ENCODE measurements at places on chromosomes 12 and 14.

- H3K27ac ChIP-seq, result no peak overlapping the region
- H3K27me3 ChIP-seq, result no peaks in the 10 kb centered on the region
- H3K4me1 ChIP-seq, result peaks cover 4% of the 10 kb centered on the region
- DNase-seq, result no peak
- peaks cover 73% of the 10 kb centered on the region for H3K36me3 ChIP-seq
Observed at GRCh38 chr12:113306382-113306781, 28.5 kb downstream of the SLC8B1 start.

- no peaks in the 10 kb centered on the region for H3K27me3 ChIP-seq
- H3K4me1 ChIP-seq, result no peaks in the 10 kb centered on the region
- no peaks in the 10 kb centered on the region for H3K36me3 ChIP-seq
- no peak overlapping the region for H3K27ac ChIP-seq
- no peak overlapping the region for H3K4me3 ChIP-seq
Observed at GRCh38 chr12:77949943-77950342, 119.2 kb downstream of the NAV3 start.

DNA sequence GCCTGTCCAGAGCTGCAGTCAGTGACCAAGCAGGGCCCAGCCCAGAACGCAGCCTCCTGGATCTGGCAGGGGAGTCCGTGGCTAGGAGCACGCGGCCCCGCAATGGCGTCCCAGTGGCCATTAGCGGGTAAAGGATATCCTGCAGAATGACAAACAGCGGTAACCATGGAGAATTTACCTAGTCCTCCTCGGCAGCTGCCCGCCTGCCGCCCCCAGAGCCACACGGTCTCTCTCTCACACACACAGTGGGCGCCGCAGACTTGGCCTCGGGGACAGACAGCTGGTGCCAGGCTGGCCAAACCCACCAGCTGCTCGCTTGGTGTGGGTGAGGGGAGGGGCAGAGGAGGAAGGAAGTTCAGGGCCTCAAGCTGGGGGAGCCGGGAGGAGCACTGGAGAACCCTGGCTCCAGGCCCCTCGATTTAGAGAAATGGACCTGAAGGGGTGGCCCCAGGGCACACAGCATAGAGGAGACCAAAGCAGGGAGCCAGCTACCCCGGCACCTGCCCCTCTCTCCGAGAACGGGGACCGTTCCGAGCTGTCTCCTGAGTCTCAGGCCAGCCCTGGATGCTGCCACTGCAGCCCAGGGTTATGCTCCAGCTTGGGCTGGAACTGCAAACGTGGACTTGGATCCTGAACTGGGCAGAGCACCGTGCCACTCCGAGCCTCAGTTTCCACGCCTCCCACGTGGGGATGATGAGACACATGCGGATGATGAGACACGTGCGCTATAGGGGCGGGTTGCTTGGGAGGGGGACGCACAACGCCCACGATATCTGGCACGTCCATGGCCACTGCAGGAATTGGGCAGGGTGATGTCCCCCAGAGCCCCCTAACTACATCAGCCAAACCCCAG is 3.4 kb downstream of the CDK2AP1 start:
- H3K27me3 ChIP-seq, result no peaks in the 10 kb centered on the region
- peaks cover 30% of the 10 kb centered on the region for H3K4me1 ChIP-seq
- no peak overlapping the region for H3K27ac ChIP-seq
- no peak for DNase-seq
- peaks cover 43% of the 10 kb centered on the region for H3K36me3 ChIP-seq

DNA sequence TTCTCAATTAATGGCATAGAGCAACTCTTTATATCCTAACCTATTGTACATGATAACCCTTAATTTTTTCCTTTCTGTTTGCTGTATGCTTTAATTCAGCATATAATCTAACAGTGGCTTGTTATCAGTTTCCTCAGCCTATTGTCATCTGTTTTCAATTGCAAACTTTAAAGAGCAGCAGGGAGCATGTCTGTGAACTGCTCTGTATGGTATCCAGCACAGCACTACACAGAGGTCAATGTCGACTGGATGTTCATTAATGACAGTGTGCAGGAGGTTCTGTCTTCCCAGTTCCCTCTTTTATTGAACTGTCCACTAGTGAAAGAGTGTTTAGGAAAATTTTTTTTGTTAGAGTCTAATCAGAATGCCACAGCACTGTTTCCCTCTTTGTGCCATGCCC is 609.1 kb downstream of the SOX5 start:
- no peak overlapping the region for H3K4me3 ChIP-seq
- no peak for DNase-seq
- H3K27me3 ChIP-seq, result no peaks in the 10 kb centered on the region
- H3K36me3 ChIP-seq, result no peaks in the 10 kb centered on the region
- H3K4me1 ChIP-seq, result no peaks in the 10 kb centered on the region

GRCh38 chr12:11786638-11787365 is 137.3 kb downstream of the ETV6 start:
- peaks cover 71% of the 10 kb centered on the region for H3K4me1 ChIP-seq
- peak overlapping the region; percentile 71 for H3K27ac ChIP-seq
- no peaks in the 10 kb centered on the region for H3K27me3 ChIP-seq
- DNase-seq, result peak; percentile 1
- no peak overlapping the region for H3K4me3 ChIP-seq
- peaks cover 15% of the 10 kb centered on the region for H3K36me3 ChIP-seq

DNA sequence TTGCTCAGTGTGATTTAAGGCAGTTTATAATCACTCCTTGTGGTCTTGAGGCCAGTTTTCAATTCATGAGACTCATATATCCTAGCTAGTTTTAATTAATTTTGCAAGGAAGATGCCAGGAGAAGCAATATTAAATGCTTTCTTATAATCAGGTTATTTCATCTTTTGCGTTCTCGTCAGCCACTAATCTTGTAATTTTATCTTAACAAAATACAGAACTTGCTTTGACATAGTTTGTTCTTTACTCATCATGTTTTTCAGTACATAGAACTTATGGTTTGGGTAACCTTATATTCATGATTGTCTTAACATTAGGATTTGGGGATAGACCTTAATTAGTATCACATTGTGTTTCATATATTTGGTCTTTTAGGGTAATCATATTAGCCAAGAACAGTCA is 76.0 kb downstream of the LIN52 start:
- peaks cover 8% of the 10 kb centered on the region for H3K36me3 ChIP-seq
- no peak for DNase-seq
- no peaks in the 10 kb centered on the region for H3K4me1 ChIP-seq
- no peak overlapping the region for H3K27ac ChIP-seq

- DNase-seq, result no peak
- H3K4me1 ChIP-seq, result peaks cover 7% of the 10 kb centered on the region
- peaks cover 54% of the 10 kb centered on the region for H3K36me3 ChIP-seq
- H3K4me3 ChIP-seq, result no peak overlapping the region
- no peaks in the 10 kb centered on the region for H3K27me3 ChIP-seq
Observed at GRCh38 chr14:100298551-100299237, 7.5 kb downstream of the SLC25A29 start.

GRCh38 chr12:12999271-12999958 is 650 bp downstream of the HEBP1 start:
- H3K4me3 ChIP-seq, result no peak overlapping the region
- DNase-seq, result no peak
- no peaks in the 10 kb centered on the region for H3K36me3 ChIP-seq
- H3K27ac ChIP-seq, result no peak overlapping the region

GRCh38 chr12:1403417-1403816 is 191.0 kb downstream of the FBXL14 start:
- no peak overlapping the region for H3K4me3 ChIP-seq

- no peaks in the 10 kb centered on the region for H3K36me3 ChIP-seq
- no peak for DNase-seq
- no peaks in the 10 kb centered on the region for H3K4me1 ChIP-seq
- H3K27me3 ChIP-seq, result peaks cover 7% of the 10 kb centered on the region
Observed at GRCh38 chr12:3326850-3327780, 163.9 kb upstream of the PRMT8 start.

- H3K27me3 ChIP-seq, result no peaks in the 10 kb centered on the region
- no peak for DNase-seq
- no peaks in the 10 kb centered on the region for H3K4me1 ChIP-seq
- no peak overlapping the region for H3K27ac ChIP-seq
- H3K36me3 ChIP-seq, result no peaks in the 10 kb centered on the region
- H3K4me3 ChIP-seq, result no peak overlapping the region
Observed at GRCh38 chr12:25524366-25524765, 28.7 kb downstream of the LMNTD1 start.

GRCh38 chr14:91723501-91723900 is 8.4 kb downstream of the CATSPERB start:
- H3K4me3 ChIP-seq, result no peak overlapping the region
- H3K27me3 ChIP-seq, result no peaks in the 10 kb centered on the region
- DNase-seq, result no peak
- H3K4me1 ChIP-seq, result peaks cover 23% of the 10 kb centered on the region
- no peaks in the 10 kb centered on the region for H3K36me3 ChIP-seq

- no peaks in the 10 kb centered on the region for H3K4me1 ChIP-seq
- H3K4me3 ChIP-seq, result no peak overlapping the region
- peaks cover 64% of the 10 kb centered on the region for H3K27me3 ChIP-seq
- H3K27ac ChIP-seq, result no peak overlapping the region
- no peak for DNase-seq
Observed at GRCh38 chr14:23171222-23171975, 12.1 kb downstream of the SLC7A8 start.

DNA sequence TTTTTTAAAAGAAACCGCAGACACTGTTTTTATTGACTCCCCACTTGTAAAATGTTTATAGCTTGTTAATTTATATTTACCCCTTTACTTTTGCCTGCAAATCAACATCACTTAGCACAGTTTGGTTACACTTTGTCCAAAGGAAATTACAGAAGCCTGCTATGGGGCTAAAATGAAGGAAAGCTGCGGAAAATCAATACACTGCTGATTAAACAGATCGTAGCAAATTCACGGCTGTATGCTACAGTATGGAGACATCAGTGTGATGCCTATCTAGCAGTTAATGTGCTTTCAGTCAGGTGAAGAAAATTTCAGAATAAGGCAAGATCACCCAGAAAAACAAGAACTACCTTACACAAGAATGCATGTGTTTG is 110.0 kb downstream of the FOXG1 start:
- H3K4me3 ChIP-seq, result no peak overlapping the region
- no peaks in the 10 kb centered on the region for H3K27me3 ChIP-seq
- H3K27ac ChIP-seq, result no peak overlapping the region
- no peak for DNase-seq
- H3K4me1 ChIP-seq, result no peaks in the 10 kb centered on the region

DNA sequence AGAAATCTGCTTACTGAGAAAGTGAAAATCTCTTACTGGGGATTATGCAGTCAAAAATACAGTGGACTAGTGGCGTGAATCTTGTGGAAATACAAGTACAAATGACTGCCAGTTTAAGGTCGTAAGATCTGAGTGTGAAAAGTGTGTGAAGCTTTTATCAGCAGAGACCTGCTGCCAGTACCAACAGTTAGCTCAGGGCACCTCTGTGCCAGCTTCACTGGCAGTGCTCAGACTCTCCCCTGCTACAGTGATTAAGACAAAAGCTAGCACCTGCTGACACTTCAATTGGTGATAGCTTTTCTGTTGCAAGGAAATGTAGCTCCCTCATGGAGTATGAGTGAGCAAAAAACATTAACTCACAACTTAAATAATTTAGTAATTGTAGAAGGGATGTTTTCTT is 185.1 kb downstream of the ANO6 start:
- no peak overlapping the region for H3K27ac ChIP-seq
- no peaks in the 10 kb centered on the region for H3K4me1 ChIP-seq
- DNase-seq, result no peak

DNA sequence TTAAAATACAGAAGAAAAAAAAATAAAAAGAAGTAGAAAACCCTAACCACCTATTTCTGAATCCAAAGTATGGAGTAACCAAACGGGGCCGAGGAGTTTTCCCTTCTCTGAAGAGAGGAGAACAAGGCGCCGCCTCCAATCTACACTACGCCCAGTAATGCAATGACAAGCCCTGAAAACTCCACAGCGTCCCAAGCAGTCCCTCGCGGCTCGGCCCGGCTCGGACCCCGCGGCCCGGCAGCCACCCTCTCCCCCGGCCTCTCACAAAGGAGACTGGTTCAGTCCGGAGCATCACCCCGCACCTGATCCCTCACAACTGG is 371 bp downstream of the CHD8 start:
- peaks cover 35% of the 10 kb centered on the region for H3K4me1 ChIP-seq
- H3K36me3 ChIP-seq, result peaks cover 15% of the 10 kb centered on the region
- H3K4me3 ChIP-seq, result peak overlapping the region; percentile 85
- peak overlapping the region; percentile 79 for H3K27ac ChIP-seq

DNA sequence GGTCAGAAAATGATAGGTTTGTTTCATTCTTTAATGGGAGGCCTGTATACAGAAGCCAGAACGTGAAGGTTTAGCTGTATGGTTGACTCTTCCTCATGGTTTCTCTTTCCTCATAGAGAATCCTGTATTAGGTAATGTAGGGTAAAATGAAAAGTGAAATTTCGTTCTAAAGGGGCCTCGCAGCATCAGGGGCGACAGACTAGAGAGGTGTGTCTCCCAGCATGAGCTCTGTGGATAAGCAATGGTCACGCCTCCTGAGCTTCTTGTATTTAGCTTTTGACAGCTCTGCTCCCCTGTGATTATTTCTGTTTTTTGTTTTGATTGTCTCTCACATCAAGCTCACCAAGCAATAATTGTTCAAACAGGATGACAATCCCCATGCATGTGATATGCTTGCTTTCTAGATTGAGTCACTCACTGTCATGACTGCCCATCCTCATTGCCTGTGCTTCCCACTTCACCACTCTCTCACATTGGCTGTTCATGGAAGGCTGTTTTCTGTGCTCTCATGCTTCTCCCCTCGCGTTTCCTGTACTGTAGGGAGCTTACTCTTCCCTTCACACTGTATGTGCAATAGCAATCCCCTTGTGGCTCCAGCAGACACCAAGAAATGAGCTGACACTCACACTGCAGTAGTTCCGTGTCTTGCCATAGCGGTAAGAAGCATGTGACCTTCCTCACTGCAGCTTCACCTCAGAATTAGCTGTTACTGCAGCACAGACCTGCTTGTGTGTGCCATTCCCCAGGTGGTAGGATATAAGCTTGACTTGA is 44.0 kb downstream of the RAD52 start:
- H3K27me3 ChIP-seq, result no peaks in the 10 kb centered on the region
- no peaks in the 10 kb centered on the region for H3K4me1 ChIP-seq
- peaks cover 98% of the 10 kb centered on the region for H3K36me3 ChIP-seq

- H3K36me3 ChIP-seq, result no peaks in the 10 kb centered on the region
- no peak for DNase-seq
- no peak overlapping the region for H3K4me3 ChIP-seq
- no peak overlapping the region for H3K27ac ChIP-seq
- no peaks in the 10 kb centered on the region for H3K27me3 ChIP-seq
Observed at GRCh38 chr14:70811578-70811977, 2.3 kb upstream of the MAP3K9 start.

GRCh38 chr12:54526812-54527630 is 22.4 kb upstream of the PDE1B start:
- no peak overlapping the region for H3K27ac ChIP-seq
- H3K36me3 ChIP-seq, result peaks cover 98% of the 10 kb centered on the region
- no peaks in the 10 kb centered on the region for H3K27me3 ChIP-seq
- DNase-seq, result peak; percentile 42

GRCh38 chr12:52686063-52686462 is 5.9 kb upstream of the KRT1 start:
- H3K36me3 ChIP-seq, result no peaks in the 10 kb centered on the region
- no peaks in the 10 kb centered on the region for H3K4me1 ChIP-seq
- peaks cover 16% of the 10 kb centered on the region for H3K27me3 ChIP-seq
- H3K4me3 ChIP-seq, result no peak overlapping the region
- no peak for DNase-seq
- H3K27ac ChIP-seq, result no peak overlapping the region

GRCh38 chr12:95529693-95530225 is 21.5 kb downstream of the USP44 start:
- DNase-seq, result no peak
- no peaks in the 10 kb centered on the region for H3K4me1 ChIP-seq
- peaks cover 40% of the 10 kb centered on the region for H3K36me3 ChIP-seq
- no peak overlapping the region for H3K27ac ChIP-seq
